Astrocyte of the spinal cord (primary cell): ENCODE measurements at places on chromosomes 1 and 21.
A peak's percentile ranks its signal among the peaks of the same experiment; 100 is the strongest.

GRCh38 chr1:165371588-165372225 lies 15.2 kb upstream of the LMX1A start:
- DNase-seq, result no peak

- DNase-seq, result peak; percentile 66
These were observed 15.6 kb downstream of the RD3 start for GRCh38 chr1:211476200-211476849.

GRCh38 chr1:55575571-55576279 lies 360.6 kb upstream of the USP24 start:
- DNase-seq, result no peak

DNA sequence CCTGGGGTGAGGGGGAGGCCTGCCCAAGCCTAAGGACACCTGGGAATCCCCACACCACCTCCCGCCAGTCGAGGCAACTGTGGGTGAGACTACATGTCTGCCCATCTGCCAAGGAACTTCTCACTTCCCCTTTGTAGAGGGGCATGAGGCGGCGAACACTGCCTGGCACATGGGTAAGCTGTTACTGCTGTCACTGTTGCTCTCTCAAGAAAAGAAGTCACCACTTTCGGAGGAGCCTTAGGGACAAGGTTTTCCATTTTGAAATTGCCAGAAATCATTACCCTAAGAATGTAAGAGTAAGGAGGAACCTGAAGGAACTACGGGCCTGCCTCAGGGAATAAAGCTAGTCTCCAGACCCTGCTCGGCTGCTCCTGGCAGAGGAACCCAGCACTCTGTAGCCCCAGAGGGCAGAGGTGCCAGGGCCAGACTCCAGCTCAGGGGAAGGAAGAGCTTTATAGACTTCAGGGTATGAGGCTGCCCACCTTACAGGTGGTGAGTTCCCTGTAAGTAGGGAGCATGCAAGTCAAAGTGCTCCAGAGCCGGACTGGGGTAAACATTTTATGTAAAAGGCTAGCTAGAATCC lies 23.3 kb downstream of the SLC2A1 start:
- DNase-seq, result no peak

- DNase-seq, result no peak
These were observed 1.5 kb downstream of the AADACL3 start for GRCh38 chr1:12717301-12717838.

DNA sequence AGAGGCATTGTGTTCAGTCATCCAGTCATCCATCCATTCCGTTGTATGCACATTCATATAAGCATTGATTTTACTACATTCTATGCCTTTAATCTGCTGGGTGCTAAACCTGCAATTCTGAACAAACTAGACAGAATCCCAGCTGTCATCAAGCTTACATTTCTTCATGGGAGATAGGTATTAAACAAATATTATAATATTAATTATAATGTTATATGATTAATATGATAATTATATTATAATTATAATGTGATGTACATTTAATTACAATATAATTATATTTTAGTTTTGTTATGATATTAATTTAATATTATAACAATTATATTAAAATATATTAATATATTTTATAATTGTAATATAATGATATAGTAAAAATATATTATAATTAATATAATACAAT lies 112.4 kb downstream of the BRINP3 start:
- no peak for DNase-seq

DNA sequence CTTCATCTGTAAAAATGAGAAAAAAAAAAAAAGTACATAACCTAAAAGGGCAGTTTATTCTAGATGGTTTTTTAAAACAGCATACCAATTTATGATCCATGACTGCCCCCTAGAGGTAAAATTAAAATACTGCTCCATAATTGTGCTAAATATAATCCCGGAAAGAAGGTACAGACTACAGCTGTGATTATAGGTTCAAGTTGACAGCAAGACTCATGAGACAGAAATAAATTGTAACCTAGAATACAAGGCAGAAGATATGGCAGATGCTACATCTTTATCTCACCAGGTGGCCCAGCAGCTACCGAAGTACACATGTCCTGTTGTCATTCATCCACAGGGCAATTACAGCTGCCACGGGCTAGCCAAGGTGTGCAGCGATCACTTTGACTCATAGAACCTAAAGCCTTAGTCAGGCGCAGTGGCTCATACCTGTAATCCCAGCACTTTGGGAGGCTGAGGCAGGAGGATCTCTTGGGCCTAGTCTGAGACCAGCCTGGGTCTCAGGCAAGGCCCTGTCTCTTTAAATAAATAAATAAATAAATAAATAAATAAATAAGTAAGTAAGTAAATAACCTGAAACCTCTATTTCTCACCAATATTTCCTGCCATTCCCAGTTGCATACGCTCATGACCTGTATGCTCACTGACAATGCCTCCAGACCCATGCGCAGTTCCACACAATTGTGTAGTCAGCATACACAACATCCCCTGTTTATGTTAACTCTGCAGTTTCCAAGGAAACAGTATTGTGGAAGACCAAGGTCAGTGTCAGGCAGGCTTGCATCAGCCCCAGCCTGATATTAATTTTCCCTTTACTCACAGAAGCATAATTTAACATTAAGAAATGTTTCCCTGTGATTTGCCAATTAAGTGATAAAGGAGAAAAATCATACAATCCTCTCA lies 18.3 kb upstream of the PPIE start:
- DNase-seq, result peak; percentile 63

GRCh38 chr1:25872713-25873112 lies 2.8 kb downstream of the PAQR7 start:
- DNase-seq, result no peak

DNA sequence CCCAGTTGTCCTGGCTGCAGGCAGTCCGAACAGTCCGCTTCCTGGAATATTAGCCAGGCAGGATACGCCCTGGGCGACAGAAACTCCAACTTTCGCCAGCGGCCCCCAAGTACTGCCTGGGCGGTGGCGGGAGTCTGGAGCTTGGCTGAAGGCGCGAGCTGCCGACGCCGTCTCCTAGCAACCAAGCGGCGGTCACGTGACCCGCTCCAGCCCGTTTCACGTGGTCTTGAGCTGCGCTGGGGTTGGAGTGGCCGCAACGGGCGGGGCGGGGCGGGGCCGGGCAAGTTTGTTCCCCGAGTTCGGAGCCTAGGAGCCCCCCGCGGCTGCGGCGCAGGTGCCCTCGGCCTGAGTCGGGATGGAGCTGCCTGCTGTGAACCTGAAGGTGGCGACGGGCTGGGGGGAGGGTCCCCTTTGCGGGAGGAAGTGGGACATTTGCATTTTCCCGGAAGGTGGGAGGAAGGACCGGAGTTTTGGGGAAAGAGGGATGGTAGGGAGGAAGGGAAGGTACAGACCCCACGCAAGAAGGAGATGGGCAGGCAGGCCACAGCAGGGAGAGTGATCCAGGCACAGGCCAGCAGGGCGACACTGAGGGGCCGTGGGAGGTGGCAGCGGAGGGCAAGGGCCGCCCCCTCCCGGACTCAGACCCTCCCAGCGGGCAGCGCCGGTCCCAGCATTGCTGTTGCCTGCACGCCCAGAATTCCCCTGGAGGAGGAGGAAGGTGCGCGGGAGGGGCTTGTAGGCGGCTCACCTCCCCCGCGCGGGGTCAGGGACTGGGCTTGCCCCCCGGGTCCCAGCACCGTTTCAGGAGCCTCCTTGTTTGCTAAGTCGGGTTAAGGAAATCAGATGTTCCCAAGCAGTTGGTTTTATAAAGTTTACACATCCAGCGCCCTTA lies at the start of gene AGTRAP:
Gene AGTRAP (plus strand): TSS at position 283 of the 892 bp plus-strand sequence. CDS start 73 bp downstream, at position 356.
- DNase-seq, result peak; percentile 91
